ENCODE measurements at places on chromosomes 7 and 10. TPM values are rescaled to one million over a fixed set of nuclear protein-coding genes. Genes with fewer than 3 reads are reported as not detected.

NKX1-2 gene
- total RNA-seq: not detected

SPOCK2 gene
- 51.9 TPM for total RNA-seq

ZC3HAV1L gene
- total RNA-seq: 17.9 TPM

TMEM229A gene
- not detected for total RNA-seq

PNLIPRP1 gene
- total RNA-seq: not detected

- DNase-seq: no peak
Observed at GRCh38 chr7:1457949-1458682, 1.2 kb downstream of the MICALL2 start.

GRCh38 chr7:142796501-142797390 is 26.0 kb downstream of the PRSS2 start:
- no peak for DNase-seq

DNA sequence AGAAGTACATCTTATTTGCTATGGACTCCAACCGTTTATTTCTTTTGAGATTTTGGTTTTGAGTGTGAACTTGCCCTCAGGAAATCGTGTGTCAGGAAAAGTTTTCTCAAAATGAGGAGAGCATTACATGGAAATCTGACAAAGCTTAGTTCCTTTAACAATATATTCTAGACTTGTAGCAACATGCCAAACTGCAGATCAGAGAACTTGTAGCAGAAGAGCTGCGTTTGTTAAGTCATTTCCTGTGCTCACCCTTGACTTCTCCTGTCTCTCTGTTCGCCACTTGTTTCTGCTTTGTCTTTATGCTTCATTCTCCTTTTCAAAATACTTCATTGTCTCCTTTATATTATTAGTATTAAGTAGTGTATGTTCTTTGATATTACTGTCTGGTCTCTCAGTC is 116.6 kb upstream of the FOXP2 start:
- no peak for DNase-seq

GRCh38 chr10:49592726-49593563 is 17.2 kb upstream of the SLC18A3 start:
- peak; percentile 70 for DNase-seq

DNA sequence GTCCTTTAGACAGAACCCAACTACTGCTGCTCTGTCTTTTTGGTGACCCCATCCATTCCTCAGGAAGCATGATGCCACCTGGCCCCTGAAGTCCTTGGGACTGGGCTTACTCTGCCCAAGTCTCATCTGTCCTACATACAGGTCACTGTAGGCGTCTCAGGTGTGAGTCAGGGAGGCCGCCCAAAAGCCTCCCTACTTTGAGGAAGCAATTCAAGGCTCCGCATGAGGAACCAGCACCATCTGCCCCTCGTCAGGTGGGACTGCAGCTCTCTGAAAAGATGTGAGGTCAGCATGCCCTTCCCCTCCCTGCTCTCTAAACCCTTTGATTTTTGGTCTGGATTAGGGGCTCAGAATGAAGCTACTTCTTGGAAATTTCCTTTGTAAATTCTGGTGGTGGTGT is 354.8 kb downstream of the CXCL12 start:
- DNase-seq: no peak

DNA sequence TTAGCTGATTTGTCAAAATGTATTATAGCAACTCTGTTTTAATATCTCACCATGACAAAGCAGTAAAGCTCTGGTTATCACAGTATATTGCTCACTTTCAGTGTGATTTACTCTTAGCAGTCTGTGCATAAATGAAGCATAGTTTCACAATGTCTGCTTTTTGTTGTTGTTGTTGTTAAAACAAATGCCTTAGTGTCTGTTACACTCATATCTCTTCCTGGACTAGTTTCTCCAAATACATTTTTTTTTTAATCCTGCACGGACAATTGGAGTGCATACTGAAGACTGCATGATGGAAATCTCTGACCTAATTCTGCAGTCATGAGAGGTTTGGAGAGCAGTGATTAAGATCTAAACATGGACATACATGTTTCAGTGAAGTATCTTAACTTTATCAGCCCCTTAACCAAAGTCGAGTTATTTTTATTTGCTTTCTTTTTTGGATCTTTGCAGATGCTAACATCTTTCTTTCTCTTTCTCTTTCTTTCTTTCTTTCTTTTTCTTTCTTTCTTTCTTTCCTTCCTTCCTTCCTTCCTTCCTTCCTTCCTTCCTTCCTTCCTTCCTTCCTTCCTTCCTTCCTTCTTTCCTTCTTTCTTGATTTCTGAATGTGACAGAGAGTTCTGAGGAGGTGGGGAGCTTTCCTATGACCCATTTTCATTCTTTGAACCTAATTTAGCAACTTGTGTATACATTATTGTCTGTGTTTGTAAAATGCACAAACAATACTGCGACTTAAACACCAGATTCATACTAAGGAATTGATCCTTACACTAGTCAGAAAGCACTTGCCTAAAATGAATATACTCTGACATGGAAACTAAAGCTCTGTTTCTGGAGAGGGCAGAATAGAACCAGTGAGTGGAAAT is 161.5 kb upstream of the AGR3 start:
- DNase-seq: no peak

DNA sequence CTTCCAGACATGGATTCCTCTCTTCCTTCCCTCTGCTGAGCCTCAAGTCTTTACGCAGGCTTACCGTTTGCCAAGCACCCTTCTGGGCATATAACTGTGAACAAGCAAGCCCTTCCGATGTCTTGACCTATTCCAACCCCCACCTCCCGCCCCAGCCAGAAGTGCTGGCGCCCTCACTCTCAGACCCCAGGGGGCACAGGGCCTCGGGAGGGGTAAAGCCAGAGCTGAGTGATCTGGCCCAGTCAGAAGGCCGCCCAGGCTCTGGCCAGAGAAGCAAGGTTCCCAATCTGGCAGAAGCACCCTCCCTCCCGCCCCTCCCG is 1.2 kb downstream of the PRRT4 start:
- no peak for DNase-seq
